ENCODE measurements at places on chromosomes 13 and 19.
A peak's percentile ranks its signal among the peaks of the same experiment; 100 is the strongest.

DNA sequence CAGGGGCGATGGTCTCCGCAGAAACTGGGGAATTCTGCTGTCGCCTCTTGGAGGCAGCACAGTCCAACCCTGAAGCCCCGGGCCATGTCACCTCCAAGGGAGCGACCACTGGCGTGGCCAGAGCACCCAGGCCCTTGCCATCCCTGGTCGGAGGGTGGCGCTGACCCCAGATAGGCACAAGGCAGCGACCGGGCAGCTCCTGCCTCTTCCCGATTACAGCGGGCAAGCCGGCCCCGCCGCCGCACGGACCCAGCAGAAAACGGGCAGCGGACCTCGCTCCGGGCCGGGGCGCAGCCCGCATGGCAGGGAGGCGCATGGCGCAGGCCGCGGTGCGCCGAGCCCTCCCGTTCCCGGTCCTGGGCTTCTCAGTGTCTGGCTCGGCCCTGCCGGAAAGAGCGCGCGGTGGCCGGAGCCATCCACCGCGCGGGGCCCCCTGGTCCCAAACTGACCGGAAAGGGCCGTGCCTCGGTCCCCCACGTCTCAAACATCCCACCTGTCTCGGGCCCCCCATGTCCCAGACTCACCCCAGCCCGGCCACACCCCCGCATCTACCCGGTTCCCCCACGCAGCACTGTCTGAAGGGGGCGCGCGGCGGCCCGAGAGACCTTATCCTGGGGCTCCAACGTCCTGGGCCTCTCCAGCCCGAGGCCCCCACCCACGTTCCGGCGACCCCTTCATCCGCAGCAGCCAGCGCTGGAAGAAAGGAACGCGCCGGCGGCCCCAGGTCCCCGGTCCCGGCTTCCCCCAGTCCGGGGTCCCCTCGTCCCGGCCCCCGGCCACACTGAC, 727 bp downstream of the CERS1 start:
- peak; percentile 63 for DNase-seq

DNA sequence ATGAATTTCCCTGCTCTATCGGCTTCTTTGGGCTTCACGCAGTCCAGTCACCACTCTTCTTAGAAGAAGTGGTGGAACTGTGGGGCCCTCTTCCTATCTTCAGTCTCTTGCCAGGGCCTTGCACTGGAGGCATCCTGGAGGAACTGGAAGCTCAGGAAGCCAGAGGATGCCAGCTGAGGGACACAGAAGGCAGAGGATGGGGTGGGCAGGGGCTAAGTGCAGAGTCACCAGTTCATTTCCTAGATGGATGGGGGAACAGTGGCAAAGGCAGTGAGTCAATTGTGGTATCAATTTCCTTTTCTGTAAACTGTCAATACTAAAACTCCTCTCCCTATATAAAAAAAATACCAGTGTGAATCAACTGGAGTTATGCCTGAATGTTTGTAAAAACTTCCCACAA, 419.7 kb downstream of the KLF12 start:
- DNase-seq: no peak

GRCh38 chr13:40598569-40598968, 67.9 kb downstream of the FOXO1 start:
- no peak for DNase-seq

- DNase-seq: no peak
Measured at GRCh38 chr19:30446850-30447552, 74.8 kb downstream of the ZNF536 start.

DNA sequence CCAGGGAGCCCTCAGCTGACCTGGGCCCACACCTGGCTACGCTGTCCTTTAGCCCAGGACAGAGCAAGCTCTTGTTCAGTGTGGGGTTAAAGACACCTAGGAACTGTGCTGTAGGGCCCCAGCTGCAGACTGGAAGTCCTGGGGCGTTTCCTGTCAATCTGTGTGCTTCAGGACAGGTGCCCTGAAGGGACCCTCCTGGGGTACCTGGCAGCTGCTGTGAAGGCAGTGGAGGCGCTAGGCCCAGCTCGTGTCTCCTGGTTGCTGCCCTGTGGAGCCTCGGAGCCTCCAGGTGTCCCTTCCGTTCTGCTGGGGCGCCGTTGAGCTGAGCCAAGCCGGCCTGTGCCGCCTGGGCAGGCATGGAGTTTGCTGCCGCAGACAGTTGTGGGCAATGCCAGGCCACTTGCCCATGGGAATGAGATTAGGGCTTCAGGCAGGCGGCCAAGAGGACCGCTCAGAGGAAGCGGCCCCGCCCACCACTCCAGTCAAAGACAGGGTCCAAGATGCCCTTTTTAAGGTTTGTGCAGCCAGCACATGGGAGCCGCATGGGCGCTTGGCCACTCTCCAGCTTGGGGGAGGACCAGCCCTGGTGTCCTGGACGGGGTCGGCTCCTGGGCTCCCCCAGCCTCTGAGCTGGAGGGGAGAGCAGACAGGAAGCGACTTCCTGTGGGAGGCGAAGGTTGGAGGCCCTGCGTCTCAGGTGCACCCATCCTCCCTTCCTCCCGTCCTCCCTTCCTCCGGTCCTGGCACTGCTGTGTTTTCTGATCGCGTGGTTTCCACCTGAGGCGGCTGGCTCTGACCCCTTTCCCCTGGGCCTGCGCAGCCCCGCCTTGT, 4.0 kb downstream of the PTBP1 start:
- peak; percentile 45 for DNase-seq

- no peak for DNase-seq
Measured at GRCh38 chr13:106795847-106796246, 227.9 kb upstream of the ARGLU1 start.

- no peak for DNase-seq
Measured at GRCh38 chr13:79328510-79328909, 77.5 kb downstream of the RBM26 start.

GRCh38 chr13:50275392-50276063, 260.3 kb downstream of the KCNRG start:
- no peak for DNase-seq

- DNase-seq: no peak
Measured at GRCh38 chr13:112750570-112750969, 60.7 kb downstream of the ATP11A start.

DNA sequence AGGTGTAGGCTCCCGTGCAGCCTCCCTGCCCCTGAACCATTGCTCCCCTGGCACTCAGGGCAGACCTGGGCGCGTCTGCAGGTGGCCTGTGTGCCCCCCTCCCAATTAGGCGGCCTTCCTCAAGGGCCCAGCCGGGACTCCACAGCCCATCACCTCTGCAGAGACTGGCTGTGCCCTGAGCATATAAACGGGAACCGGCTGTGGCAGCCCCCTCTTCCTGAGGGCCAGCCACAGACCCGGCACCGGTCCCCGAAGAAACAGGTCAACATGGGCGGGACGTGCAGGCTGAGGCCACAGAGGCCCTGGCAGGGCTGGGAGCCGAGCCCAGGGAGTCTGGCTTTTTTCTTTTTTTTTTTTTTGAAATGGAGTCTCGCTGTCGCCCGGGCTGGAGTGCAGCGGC, 12.0 kb downstream of the PIAS4 start:
- no peak for DNase-seq

DNA sequence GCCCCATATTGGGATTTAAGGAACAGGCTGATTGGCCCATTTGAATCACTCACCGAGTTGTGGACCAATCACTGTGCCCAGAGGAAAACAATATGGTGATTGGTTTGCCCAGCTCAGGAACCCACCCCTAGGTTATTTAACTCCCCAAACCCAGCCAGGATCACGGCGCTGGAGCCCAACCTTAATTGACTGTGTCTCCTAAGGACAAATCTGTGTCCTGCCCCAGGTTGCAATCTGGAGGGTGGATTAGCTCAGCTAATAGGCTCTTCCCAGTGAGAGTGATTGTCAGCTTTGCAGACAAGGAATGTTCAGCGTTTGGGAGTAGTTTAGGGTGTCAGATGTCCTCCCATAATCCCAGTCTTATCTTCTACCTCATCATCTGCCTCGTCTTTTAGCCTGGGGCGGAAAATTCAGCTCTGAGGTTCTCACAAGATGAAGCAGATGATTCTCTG, 3.5 kb upstream of the ZNF358 start:
- DNase-seq: peak; percentile 60

DNA sequence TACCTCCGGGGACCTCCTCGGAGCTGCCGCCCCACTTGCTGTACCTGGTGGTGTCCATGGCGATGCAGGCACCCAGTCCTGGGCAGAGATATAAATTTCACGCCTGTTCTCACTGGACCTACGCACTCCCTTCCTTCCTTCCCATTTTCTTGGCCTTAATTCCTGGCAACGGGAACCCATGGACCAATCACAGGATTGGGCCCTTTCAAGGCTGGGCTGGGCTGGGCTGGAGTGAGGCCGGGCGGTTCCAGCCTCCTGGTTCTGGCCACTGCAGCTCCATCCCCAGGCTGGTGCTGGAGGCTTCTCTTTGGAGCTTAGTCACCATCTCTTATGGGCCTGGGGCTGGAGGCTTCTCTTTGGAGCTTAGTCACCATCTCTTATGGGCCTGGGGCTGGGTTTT, at the start of gene CLEC4G:
TSS of gene CLEC4G (minus strand) at position 66 of the 400 bp plus-strand sequence. CDS start at position 58, 8 bp downstream.
- no peak for DNase-seq

DNA sequence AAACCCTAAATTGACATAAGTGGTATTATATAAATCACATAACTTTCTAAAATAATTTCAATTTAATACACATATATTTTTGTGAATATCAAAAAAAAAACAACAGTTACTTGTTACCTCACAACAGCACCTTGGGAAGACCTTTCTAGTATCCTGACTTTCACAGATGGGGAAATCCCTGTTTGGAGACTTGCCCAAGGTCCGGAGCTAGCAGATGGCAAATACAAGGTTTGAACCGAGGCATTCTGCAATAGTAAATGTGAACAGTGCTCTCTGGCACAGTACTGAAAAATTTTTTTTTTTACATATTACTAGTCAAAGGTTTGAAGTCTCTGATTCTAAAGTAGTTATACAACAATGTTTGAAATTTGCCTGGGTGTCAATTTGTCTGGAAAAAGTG, 104.5 kb downstream of the SUCLA2 start:
- DNase-seq: no peak

DNA sequence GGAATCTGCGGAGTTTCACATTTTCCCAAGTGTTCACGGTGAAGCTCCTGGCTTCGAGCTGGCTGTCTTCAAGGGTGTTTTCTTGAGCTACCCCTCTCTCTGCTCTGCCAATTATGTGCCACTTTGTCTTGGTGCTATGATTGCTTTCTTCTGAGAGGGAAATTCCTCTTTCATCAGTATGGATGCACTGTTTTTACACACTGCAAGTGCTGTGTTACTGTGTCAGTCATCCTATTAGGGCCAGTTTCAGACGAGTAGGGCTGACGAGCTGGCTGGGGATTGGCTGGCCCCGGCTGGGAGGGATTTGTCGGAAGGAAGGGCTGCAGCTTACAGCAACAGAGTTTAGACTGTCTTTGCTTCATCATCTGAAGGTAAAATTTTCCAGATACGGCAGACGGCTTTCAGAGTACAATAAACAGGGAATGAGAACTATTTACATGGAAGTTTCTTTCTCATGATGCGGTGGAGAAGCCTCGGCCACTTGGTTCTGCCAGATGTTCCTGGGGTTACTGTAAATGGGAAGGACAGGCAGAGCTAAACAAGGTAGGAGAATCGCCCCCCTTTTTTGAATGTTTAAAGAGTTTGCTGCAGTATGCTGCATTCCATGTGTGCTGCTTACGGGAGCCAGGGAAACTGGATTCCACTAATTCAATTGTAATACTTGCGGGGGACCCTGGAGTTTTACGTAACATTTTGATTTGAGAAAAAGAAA, at the start of gene MBNL2:
TSS of gene MBNL2 (plus strand) at position 345 of the 712 bp plus-strand sequence. CDS start 53,903 bp downstream, outside the sequence.
- DNase-seq: peak; percentile 93

- no peak for DNase-seq
Measured at GRCh38 chr13:32491028-32491427, 47.6 kb downstream of the N4BP2L2 start.

DNA sequence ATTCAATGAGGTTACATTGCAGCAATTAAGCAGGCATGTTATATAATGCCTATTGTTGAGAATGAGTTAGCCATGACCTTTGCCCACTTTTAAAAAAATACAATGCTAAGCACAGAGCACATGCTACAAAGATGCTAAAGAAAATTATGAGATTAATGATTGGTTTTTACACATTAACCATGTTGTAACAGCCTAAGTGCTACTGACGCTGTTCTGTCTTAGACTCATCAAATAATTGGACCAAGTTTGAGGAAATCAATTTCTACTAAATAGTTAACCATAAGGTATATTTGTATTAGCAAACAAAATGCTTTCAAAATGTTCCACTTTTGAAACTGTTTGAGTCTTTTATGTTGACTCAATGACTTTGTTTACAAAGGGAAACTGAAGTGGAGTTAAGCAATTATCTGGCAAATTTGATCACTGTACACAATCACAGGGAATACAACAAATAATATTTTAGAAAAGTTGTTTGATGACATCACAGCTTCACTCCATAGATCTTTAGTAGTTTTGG, 14.3 kb downstream of the MIR17HG start:
- no peak for DNase-seq

- DNase-seq: no peak
Measured at GRCh38 chr19:41405776-41406175, 8.2 kb downstream of the BCKDHA start.

DNA sequence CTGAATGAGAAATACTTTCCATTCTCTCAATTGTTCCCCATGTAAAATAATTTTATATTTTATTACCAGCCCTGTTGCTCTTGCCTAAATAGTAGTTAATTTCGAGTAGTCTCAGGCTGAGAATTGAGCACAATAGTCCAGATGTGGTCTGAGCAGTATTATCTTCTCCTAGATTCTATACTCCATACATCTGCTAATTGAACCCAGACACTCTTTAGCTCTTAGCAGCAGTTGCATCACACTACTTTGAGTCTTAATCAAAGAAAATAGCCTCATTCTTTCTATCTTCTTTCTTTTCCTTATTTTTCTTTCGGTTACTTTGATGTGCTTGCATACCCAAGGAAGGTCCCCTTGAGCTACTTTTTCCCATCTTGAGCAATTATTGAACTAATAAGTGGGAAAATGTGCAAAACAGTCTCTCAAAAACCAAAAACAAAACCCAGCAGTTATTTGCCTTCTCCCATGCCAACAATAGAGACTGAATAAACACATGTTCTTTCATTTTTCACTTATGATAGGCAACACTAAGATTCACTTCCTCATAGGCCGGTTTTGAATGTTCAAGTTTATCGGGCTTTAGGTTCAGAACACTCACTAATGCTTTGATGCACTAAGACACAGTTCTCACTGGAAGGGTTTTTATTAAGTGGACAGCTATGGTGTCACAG, 204.5 kb downstream of the POU4F1 start:
- no peak for DNase-seq

GRCh38 chr19:6045108-6045507, 65.2 kb downstream of the RFX2 start:
- no peak for DNase-seq

DNA sequence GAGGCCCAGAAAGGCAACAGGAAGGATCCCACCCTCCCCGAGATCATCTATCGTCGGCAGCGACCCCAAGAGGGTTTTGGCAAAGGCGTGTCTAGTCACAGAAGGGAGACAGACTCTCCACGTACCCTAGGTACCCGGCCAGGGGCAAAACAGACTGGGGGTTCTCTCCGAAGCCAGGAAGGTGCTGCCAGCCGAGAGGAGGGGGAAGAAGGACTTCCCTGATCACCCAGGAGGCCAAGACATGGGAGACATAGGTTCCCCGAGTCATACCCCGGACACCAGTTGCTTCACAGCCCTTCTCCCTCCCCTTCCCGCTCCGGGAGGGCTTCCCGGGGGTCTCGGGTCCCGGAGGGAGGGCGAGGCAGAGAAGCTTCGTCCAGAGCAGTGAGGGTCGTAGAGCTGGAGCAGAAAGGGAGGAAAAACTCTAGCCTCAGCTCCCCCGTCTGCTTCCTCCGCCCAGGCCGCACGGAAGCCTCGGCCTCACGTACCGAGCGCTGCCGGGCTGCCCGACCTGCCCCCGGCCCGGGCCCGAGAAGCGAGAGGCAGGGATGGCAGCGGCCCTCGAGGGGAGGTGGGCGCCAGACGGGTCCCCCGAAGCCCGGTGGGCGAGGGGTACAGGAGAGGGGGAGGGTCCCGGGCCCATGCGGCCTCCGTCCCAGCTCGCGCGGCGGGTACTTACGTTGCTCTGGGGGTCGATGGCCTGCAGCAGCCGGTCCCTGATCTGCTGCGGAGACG, 644 bp downstream of the MED26 start:
- peak; percentile 15 for DNase-seq
